ENCODE measurements at places on chromosomes 1 and 21. TPM values are rescaled to one million over a fixed set of nuclear protein-coding genes. Genes with fewer than 3 reads are reported as not detected.

AIM2 gene
- 1.9 TPM for total RNA-seq

GRCh38 chr1:174812016-174812415 is 187.7 kb upstream of the CACYBP start:
- DNase-seq, result no peak
- H3K36me3 ChIP-seq, result no peaks in the 10 kb centered on the region
- H3K27me3 ChIP-seq, result no peaks in the 10 kb centered on the region

LEPROT gene
- 58.0 TPM for total RNA-seq

- H3K4me1 ChIP-seq, result no peaks in the 10 kb centered on the region
- H3K4me3 ChIP-seq, result no peak overlapping the region
- no peaks in the 10 kb centered on the region for H3K27me3 ChIP-seq
- no peak for DNase-seq
- H3K36me3 ChIP-seq, result no peaks in the 10 kb centered on the region
- no peak overlapping the region for H3K27ac ChIP-seq
These were observed 163.9 kb upstream of the LRRC7 start for GRCh38 chr1:69403756-69404320.

TRIM46 gene
- total RNA-seq, result 3.7 TPM

BECN2 gene
- not detected for total RNA-seq
